ENCODE measurements at places on chromosomes 2 and 18. TPM values are rescaled to one million over a fixed set of nuclear protein-coding genes. Genes with fewer than 3 reads are reported as not detected.

TCF4 gene
- 2.4 TPM for total RNA-seq

MYOM1 gene
- 1.4 TPM for total RNA-seq

REG3G gene
- not detected for total RNA-seq

OBSL1 gene
- total RNA-seq, result 0.57 TPM

LRRC30 gene
- not detected for total RNA-seq
